ENCODE measurements at places on chromosomes 2 and 18. TPM values are rescaled to one million over a fixed set of nuclear protein-coding genes. Genes with fewer than 3 reads are reported as not detected.

The CLEC4F gene
- total RNA-seq, result not detected

The GPBAR1 gene
- 0.86 TPM for total RNA-seq

The ZSWIM2 gene
- total RNA-seq, result not detected

The CNNM4 gene
- 8.3 TPM for total RNA-seq

The ADCYAP1 gene
- total RNA-seq, result not detected

The BMP10 gene
- 0.09 TPM for total RNA-seq

The CFC1 gene
- total RNA-seq, result not detected

The CERKL gene
- total RNA-seq, result 0.07 TPM

The DES gene
- total RNA-seq, result not detected

The GALNT3 gene
- 23.7 TPM for total RNA-seq

The GULP1 gene
- total RNA-seq, result not detected

The ERBB4 gene
- total RNA-seq, result not detected

The APLF gene
- 2.9 TPM for total RNA-seq

The M1AP gene
- total RNA-seq, result not detected

The ARHGAP25 gene
- total RNA-seq, result 82.8 TPM

The COL4A4 gene
- total RNA-seq, result 0.07 TPM

The PLB1 gene
- total RNA-seq, result 2.0 TPM

The NRBP1 gene
- total RNA-seq, result 81.4 TPM

Data from T-helper 2 cell treated with Interferon-gamma antibody and Interleukin-4, amounts not matched to agents 100 ng/mL and 5 ng/mL, for 36 hours (primary cell).